ENCODE measurements at places on chromosomes 2 and 18. TPM values are rescaled to one million over a fixed set of nuclear protein-coding genes. Genes with fewer than 3 reads are reported as not detected.

The MOCOS gene
- total RNA-seq: 0.17 TPM

The CCDC74B gene
- total RNA-seq: 3.3 TPM

The UGT1A3 gene
- not detected for total RNA-seq

The CFC1 gene
- not detected for total RNA-seq

The PSMG2 gene
- 112 TPM for total RNA-seq

The ELAC1 gene
- 4.7 TPM for total RNA-seq

The DSG1 gene
- not detected for total RNA-seq

The C1GALT1C1L gene
- not detected for total RNA-seq

The LIMS4 gene
- 3.1 TPM for total RNA-seq

- H3K27ac ChIP-seq: peak overlapping the region; percentile 91
- H3K27me3 ChIP-seq: peaks cover 13% of the 10 kb centered on the region
- H3K36me3 ChIP-seq: no peaks in the 10 kb centered on the region
These were observed 15.3 kb downstream of the WNT10A start for GRCh38 chr2:218895759-218896500.

- peaks cover 22% of the 10 kb centered on the region for H3K27me3 ChIP-seq
- H3K4me3 ChIP-seq: no peak overlapping the region
- no peak for DNase-seq
- H3K36me3 ChIP-seq: no peaks in the 10 kb centered on the region
These were observed 338.8 kb downstream of the AGPS start for GRCh38 chr2:177731384-177731783.

DNA sequence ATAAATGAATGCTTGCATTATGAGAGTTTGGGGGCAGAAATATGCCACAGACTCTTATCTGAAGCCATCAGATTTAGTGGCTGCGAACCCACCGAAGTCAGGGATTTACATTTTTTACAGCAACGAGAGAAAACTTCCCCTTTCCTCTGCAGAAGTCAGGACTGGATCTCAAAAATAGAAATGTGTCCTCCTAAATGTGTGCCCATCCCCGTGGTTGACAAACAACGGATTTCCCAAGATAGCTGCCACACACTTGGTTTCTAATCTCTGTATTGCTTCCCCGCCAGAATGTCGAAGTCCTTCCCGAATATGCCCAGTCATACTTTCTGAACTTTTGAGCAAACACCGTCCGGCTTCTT, 879 bp upstream of the ADAM23 start:
- no peaks in the 10 kb centered on the region for H3K36me3 ChIP-seq
- no peak overlapping the region for H3K27ac ChIP-seq
- H3K27me3 ChIP-seq: peaks cover 54% of the 10 kb centered on the region
- H3K4me1 ChIP-seq: peaks cover 18% of the 10 kb centered on the region

DNA sequence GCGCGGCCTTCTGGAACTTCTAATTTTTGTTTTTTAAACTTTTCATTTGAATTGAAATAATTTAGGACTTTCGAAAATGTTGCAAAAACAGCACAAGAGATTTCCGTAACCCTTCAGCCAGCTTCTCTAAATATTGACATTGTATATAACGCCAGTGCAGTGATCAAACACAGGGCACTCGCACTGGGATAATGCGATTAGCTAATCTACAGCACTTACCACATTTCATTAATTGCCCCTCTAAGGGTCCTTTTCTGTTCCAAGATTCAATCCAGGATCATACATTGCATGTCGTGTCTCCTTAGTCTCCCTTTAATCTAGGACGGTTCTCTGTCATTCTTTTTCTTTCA, 343 bp upstream of the CD302 start:
- peak overlapping the region; percentile 53 for H3K4me3 ChIP-seq
- peaks cover 9% of the 10 kb centered on the region for H3K36me3 ChIP-seq
- peaks cover 30% of the 10 kb centered on the region for H3K27me3 ChIP-seq
- H3K27ac ChIP-seq: no peak overlapping the region
- DNase-seq: no peak

DNA sequence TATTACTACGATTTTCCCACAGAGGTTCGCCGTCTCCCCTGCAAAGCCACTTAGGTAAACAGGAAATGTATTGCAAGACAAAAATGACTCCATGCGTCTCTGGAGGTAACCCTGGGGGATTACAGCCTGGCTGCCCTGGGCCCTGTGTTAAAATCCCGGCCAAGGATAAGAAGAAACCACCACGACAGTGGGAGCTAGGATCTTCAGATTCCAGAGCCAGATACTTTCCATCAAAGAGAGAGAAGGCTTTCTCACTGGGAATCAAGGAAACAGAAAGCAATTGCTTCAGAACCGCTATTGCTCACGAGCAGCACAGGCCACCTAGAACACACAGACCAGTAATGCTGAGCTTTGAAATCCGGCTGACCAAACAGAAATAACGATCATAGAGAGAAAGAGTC, 97.9 kb upstream of the ZNF516 start:
- H3K36me3 ChIP-seq: no peaks in the 10 kb centered on the region
- peaks cover 8% of the 10 kb centered on the region for H3K4me1 ChIP-seq
- H3K4me3 ChIP-seq: no peak overlapping the region
- no peak overlapping the region for H3K27ac ChIP-seq

DNA sequence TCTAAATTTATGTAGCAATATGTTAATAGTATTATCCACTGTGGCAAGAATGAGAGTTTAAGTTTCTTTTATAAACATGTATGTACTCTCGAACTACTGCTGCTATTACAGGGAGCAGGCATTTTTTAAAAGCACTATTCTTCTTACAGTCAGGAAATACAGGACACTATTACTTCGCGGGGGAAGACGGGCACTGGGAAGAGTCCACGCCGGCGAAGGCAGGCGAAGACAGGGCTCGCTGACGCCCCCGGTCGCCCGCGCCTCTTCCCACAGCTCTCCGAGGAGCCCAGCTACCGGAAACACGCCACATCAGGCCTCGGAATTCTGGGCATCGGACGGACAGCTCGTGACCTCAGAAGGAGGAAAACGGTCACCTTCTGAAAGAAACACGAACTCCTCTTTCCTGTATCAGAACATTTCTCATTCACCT, 90.2 kb downstream of the FAM161A start:
- no peak for DNase-seq
- peaks cover 21% of the 10 kb centered on the region for H3K4me1 ChIP-seq
- no peaks in the 10 kb centered on the region for H3K36me3 ChIP-seq
- H3K27ac ChIP-seq: peak overlapping the region; percentile 95

- DNase-seq: no peak
- H3K4me3 ChIP-seq: no peak overlapping the region
- no peaks in the 10 kb centered on the region for H3K36me3 ChIP-seq
- peaks cover 3% of the 10 kb centered on the region for H3K4me1 ChIP-seq
- H3K27ac ChIP-seq: no peak overlapping the region
- no peaks in the 10 kb centered on the region for H3K27me3 ChIP-seq
These were observed 91.5 kb upstream of the NOSTRIN start for GRCh38 chr2:168710754-168711467.

DNA sequence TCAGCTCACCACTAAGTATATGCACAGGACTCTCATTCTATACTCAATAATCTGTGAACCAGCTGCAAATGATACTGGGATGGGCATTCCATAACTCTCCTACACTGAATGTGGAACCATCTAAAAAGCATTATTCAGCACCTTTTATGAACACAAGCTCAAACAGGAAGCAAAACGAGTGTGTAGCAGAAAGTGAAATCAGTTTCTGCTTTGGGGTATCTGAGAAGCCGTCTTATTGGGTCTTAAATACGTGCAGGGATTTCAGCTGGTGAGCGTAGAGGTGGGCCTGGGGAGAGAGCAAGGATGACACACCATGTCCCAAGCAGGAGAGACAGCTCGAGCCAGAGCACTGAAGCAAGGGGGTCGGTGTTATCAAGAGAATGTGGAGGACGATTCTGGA, 120.0 kb upstream of the TTN start:
- peaks cover 2% of the 10 kb centered on the region for H3K36me3 ChIP-seq
- H3K27me3 ChIP-seq: peaks cover 3% of the 10 kb centered on the region
- no peaks in the 10 kb centered on the region for H3K4me1 ChIP-seq

DNA sequence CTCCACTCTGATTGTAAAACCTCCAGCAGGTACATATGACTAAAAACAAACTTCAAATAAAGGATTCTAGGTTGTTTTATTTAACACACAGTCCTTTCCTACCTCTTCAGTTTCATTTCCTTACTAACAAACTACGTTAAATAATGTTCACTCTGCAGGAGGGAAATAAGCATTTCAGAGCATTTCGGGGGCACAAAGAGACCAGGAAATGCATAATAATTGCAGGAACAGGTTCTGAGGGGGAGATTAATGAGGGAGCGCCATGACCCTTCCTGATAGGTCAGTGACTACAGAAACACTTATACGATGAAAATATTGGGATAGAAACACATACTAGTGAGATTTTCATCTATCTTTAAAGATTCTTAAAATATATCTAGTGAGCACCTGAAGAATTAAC, 416.6 kb downstream of the NRXN1 start:
- H3K36me3 ChIP-seq: no peaks in the 10 kb centered on the region
- no peak overlapping the region for H3K4me3 ChIP-seq
- H3K27ac ChIP-seq: no peak overlapping the region
- DNase-seq: no peak

DNA sequence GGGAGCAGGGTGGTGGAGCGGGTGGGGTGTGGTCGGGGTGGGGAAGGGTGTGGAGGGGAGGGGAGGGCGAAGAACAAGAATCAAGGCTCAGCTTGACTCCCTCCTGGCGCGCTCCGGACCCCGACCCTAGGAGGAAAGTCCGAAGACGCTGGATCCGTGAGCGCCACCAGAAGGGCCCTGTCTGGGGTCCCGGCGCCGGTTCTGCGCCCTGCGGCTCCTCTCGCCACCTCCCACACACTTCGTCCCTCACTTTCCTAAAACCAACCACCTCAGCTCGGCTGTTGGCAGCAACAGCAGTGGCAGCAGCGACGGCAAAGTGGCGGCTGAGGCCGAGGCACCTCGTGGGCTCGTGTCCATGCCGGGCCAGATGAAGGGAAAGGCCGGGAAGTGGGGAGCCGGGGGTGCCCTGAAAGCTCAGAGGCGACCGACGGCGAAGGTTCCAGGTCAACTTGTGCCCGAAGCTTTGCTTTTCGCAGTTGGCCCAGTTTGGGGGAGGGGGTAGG, 2.1 kb downstream of the KLHL14 start:
- no peak overlapping the region for H3K27ac ChIP-seq
- no peak overlapping the region for H3K4me3 ChIP-seq
- peaks cover 45% of the 10 kb centered on the region for H3K27me3 ChIP-seq
- peaks cover 10% of the 10 kb centered on the region for H3K4me1 ChIP-seq
- DNase-seq: no peak
- no peaks in the 10 kb centered on the region for H3K36me3 ChIP-seq

DNA sequence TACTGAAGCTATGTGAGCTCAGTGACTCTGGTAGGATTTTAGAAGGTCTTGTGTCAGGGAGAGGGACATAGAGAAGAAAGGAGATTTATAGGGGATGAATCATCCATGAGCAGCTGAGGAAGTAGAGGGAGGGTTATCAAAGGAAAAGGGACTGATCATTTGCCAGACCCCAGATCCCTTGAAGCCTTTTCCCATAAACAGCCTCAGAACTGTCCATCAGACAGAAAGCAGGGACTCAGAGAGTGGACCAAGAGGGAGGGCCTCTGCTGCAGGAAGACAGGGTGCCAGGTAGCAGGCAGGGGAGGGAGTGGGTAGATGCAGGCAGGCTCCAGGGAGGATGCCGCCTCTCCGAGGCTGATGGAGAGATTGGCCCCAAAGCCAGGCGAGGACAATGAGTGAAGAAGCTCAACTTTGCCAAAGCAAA, 133.9 kb downstream of the TNS1 start:
- H3K4me3 ChIP-seq: no peak overlapping the region
- H3K4me1 ChIP-seq: no peaks in the 10 kb centered on the region
- no peaks in the 10 kb centered on the region for H3K27me3 ChIP-seq
- no peak for DNase-seq

- H3K27me3 ChIP-seq: peaks cover 7% of the 10 kb centered on the region
- H3K36me3 ChIP-seq: no peaks in the 10 kb centered on the region
- H3K27ac ChIP-seq: no peak overlapping the region
- no peak for DNase-seq
- no peak overlapping the region for H3K4me3 ChIP-seq
- H3K4me1 ChIP-seq: no peaks in the 10 kb centered on the region
These were observed 266.6 kb downstream of the SRBD1 start for GRCh38 chr2:45344502-45344901.

DNA sequence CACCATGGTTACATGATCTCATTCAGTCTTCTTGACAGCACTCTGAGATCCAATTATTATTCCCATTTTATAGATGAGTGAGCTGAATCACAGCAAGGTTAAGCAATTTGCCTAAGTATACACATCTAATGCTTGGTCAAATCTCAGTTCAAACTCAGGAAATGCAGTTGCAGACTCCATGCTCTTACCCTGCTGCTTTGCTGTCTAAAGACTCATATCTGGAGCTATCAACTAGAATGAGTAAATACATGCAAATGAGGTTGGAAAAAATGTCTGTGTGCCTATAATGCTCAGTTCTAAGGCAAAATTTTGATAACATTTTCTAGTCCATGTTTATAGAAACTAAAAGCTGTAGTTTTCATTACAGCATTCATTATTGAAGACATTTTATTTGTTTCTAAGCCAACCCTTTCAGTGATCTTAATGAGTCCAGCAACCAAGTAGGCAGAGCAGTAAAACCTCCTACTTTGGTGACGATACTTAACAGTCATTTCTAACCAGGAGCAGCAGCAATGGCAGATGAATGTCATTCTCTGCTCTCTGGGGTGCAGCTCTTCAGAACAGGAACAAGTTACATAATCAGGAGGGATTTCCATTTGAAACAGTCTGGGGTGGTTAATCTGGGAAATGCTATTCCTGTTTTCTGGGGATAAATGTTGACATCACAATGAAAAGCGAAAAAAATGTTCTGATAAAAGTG, 396.8 kb upstream of the UBE2E3 start:
- no peaks in the 10 kb centered on the region for H3K4me1 ChIP-seq
- H3K4me3 ChIP-seq: no peak overlapping the region
- no peak for DNase-seq
- no peaks in the 10 kb centered on the region for H3K36me3 ChIP-seq

GRCh38 chr18:58194028-58194427, 150.0 kb downstream of the NEDD4L start:
- peaks cover 21% of the 10 kb centered on the region for H3K4me1 ChIP-seq
- peaks cover 17% of the 10 kb centered on the region for H3K27me3 ChIP-seq
- no peak overlapping the region for H3K27ac ChIP-seq
- H3K4me3 ChIP-seq: no peak overlapping the region
- DNase-seq: no peak
